ENCODE measurements at places on chromosomes 2 and 18. TPM values are rescaled to one million over a fixed set of nuclear protein-coding genes. Genes with fewer than 3 reads are reported as not detected.

LIMS4 gene
- total RNA-seq: 0.40 TPM

LHCGR gene
- not detected for total RNA-seq

HRH4 gene
- 0.23 TPM for total RNA-seq

ALPI gene
- total RNA-seq: not detected

TMEM131 gene
- total RNA-seq: 67.1 TPM

NCKAP1 gene
- 10.4 TPM for total RNA-seq

APOB gene
- total RNA-seq: not detected

PJVK gene
- 2.5 TPM for total RNA-seq

RGPD6 gene
- total RNA-seq: 90.9 TPM

ARMC9 gene
- 2.0 TPM for total RNA-seq

MPP4 gene
- not detected for total RNA-seq

COL4A4 gene
- total RNA-seq: 0.88 TPM

GORASP2 gene
- total RNA-seq: 80.3 TPM

FER1L5 gene
- total RNA-seq: not detected

EPG5 gene
- total RNA-seq: 133 TPM

DES gene
- not detected for total RNA-seq

SH3BP4 gene
- 2.6 TPM for total RNA-seq

DSC2 gene
- total RNA-seq: 0.40 TPM

REG1B gene
- not detected for total RNA-seq

ALPP gene
- total RNA-seq: not detected

ALKAL2 gene
- 2.0 TPM for total RNA-seq

CCDC150 gene
- total RNA-seq: 2.3 TPM

ATIC gene
- total RNA-seq: 44.5 TPM

CENPA gene
- total RNA-seq: 0.50 TPM

RNF144A gene
- total RNA-seq: 36.7 TPM

INPP1 gene
- total RNA-seq: 16.7 TPM

ADAM23 gene
- 1.6 TPM for total RNA-seq

SCYGR4 gene
- not detected for total RNA-seq

CFAP210 gene
- total RNA-seq: 1.5 TPM

PTH2R gene
- 0.61 TPM for total RNA-seq

ZEB2 gene
- total RNA-seq: 1,143 TPM

SKA1 gene
- total RNA-seq: 1.2 TPM

All from natural killer cell (primary cell).